ENCODE measurements at places on chromosomes 12 and 14. TPM values are rescaled to one million over a fixed set of nuclear protein-coding genes. Genes with fewer than 3 reads are reported as not detected.

- no peak for DNase-seq
Measured at GRCh38 chr12:49028666-49029275, 10.2 kb upstream of the PRKAG1 start.

DNA sequence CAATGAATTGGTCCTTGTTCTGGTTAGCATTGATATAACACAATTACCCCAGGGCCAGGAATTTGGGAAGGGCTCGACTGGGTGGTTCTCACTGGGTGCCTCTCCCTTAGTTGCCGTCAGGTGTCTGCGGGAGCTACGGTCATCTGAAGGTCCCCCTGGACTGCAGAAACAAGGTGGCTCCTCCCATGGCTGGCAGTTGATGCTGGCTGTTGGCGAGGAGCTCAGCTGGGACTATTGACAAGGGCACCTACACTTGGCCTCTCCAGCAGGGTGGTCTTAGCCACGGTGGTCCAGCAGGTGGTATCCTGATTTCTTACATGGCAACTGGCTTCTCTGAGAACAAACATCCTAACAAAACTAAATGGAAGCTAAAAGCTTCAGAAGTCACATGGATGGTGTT, 41.0 kb upstream of the RGS6 start:
- no peak for DNase-seq

- no peak for DNase-seq
Measured at GRCh38 chr12:104930388-104931326, 27.4 kb downstream of the SLC41A2 start.

- DNase-seq: no peak
Measured at GRCh38 chr14:58769011-58769643, 131.4 kb downstream of the DACT1 start.

- DNase-seq: no peak
Measured at GRCh38 chr14:55131370-55132137, 2.5 kb downstream of the LGALS3 start.

- DNase-seq: peak; percentile 36
Measured at GRCh38 chr14:59919570-59920377, at the start of gene LRRC9. Gene LRRC9 (plus strand): TSS chr14:59920144.

GRCh38 chr12:7058163-7058845, 2.2 kb upstream of the C1S start:
- DNase-seq: no peak

DNA sequence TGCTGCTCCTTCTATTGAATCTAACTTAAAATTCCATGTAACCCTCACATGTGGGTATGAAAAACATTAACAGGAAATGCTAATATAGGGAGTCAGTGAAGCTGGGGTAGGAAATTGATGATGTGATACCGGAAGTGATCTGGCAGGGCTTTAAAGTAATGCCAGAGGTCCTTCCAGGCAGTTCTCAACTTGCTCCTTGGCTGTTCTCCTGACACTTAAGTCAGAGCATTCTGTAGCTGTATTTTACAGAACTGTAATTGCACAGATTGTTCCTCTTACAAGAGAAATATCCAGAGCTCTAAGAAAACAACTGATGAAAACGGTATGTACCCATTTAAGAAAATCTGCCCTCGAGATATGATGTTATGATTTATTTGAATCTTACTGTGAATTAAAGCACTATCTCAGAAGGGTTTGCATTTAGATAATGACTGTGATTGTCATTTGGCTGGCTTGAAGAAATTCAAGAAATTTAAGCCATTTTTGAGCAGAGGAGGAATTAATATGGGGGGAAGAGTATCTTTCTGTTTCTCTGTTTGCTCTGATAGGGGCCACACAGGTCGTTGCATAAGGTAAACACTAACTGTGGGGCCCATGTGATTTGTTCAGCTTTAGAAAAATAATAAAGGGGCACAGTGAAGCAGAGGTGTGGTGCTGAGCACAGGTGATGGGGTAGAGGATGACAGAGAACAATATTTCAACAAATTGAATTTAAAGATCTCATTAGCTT, 88.4 kb downstream of the BBS10 start:
- DNase-seq: no peak

DNA sequence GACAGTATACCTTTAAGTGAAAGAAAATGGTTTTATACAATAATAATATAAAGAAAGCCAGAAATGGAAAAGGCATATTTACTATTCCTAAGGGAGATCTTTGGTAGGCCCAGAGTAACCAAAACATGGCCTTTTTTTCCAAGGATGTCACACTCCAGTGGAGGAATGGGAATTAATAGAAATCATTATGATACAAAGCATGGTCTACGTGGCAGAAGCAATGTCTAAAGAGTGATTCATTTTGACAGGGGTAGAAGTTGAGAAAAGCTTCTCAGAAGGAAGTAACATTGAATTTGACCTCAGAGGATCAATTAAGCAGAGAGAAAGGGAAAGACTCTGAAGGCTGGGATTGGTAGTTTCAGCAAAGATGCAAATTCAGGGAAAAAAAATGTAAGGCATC, 208.6 kb downstream of the BTG1 start:
- no peak for DNase-seq

DNA sequence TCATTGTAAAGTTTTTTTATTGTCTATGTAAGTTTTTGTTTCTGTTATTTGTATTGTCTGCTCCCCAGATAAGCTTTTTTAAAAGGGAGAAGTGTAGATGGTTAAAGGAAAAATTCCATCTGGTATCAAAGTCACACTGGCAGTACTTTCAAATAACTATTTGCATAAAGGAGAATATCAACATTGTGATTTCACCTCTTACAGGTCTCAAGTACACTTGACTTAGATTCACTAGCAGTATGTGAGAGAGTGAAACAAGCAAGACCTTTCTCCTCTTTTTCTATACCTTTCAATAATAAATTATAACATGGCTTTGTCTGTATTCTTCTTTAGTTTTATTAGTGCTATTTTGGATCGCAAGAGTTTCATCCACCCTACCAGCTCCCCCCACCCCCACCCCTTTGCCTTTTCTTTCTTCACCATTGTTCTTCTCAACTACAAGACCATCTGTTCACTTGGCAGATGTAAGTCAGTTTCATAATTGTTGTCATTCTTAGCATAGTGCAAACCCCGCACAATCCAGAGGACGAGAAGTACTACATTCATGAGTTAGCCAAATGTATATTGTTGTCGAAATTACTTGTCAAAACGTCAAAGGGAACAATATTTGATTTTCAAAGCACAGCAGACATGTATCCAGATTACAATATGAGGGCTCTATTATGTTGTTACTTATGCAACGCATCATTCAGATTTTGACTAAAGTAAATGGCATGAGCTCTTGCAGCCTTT, 602.7 kb upstream of the FLRT2 start:
- DNase-seq: no peak

DNA sequence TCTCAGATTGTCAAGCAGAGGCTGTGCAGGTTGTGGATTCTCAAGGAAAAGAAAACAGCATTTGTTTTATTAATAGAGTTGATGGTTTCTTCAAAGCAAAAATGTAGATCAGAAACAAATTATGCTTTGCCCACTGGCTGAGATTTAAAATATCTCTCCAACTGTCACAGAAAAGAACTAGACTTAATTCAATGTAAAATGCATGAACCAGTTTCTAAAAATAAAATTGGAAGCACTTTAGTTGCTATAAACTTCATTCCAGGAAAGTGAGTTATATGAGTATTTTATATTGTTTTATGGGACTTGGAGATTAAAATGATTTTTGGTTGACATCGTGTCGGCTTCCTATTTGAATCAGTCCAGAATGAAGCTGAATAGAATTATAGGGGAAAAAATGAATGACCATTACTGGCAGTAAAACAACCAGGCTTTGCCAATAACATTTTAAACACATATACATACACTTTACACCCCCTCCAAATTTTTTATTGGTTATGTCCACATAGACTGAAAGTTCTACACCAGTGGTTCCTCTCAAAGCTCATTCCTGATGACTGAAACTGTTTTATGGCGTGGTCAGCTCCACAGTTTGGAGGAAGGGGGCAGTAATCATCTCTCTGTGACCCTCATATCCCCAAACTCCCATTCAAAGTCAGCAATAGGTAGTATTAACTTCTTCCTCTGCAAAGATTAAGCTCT, 55.5 kb upstream of the DAAM1 start:
- no peak for DNase-seq

DNA sequence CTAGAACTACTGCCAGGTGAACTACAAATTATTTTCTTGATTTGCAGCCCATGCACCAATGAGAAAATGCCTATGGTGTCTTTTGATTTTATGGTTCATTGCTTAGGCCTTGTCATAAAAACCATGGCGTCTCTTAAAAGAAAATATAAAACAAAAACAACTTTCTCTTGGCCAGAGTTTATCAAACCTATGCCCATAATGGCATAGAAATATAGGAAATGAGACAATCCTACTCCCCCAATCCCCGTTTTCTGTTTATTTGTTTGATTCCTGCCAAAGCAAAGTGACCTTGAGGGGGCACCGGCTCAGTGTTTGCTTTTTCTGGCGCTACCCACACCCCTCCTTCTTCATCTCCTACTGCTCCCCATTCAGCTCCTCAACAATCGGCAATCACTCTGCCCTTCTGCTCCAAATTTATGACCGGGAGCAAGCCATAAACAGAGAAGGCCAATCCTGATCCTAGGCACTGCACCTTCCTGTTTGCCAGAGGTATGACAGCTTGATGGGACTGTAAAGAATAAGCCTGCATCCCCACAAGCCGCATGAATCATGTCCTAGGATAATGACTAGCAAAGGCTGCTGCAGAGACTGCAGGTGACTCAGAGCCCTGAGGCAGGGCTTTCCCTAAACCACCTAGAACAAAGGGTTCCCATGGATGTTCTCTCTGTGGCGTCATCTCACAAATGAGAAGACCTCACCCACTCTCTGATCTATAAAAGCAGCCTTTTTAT, 874.9 kb downstream of the NRXN3 start:
- no peak for DNase-seq

- DNase-seq: no peak
Measured at GRCh38 chr14:71748196-71748595, 184.0 kb upstream of the RGS6 start.

DNA sequence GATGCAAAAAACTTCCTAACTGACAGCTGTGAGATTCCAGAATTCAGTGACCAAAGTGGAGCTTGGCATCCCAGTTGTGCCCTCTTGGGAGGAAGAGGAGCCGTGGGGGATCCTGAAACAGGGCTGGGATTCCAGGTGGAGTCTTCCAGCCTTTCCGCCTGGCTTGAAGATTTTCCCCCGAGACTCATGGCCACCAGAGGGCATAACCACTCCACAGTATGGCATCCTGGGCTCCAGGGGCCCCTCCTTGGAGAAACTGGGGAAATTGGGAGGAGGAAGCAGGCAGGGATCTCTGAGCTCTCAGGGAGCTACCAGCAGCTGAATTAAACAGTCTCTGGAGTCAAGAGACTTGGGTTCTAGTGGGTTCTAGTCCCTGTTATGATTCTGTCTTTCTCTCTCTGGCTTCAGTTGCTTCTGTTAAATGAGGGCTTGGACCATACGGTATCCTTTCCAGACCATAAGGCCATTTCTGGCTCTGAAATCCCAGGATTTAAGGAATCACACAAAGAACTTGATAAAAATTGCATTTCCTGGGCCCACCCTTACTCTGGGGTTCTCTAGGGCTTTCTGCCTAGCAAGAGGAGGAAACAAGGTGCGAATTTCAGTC, 2.6 kb upstream of the TAMALIN start:
- DNase-seq: no peak

DNA sequence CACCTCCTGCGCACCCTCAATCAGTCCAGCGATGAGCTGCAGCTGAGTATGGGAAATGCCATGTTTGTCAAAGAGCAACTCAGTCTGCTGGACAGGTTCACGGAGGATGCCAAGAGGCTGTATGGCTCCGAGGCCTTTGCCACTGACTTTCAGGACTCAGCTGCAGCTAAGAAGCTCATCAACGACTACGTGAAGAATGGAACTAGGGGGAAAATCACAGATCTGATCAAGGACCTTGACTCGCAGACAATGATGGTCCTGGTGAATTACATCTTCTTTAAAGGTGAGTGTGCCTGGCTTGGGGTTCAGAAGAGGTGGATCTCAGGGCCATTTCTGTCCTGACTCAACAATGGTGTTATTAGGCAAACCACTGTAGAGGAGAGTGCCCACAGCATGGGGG, 2.6 kb downstream of the SERPINA3 start:
- DNase-seq: no peak

DNA sequence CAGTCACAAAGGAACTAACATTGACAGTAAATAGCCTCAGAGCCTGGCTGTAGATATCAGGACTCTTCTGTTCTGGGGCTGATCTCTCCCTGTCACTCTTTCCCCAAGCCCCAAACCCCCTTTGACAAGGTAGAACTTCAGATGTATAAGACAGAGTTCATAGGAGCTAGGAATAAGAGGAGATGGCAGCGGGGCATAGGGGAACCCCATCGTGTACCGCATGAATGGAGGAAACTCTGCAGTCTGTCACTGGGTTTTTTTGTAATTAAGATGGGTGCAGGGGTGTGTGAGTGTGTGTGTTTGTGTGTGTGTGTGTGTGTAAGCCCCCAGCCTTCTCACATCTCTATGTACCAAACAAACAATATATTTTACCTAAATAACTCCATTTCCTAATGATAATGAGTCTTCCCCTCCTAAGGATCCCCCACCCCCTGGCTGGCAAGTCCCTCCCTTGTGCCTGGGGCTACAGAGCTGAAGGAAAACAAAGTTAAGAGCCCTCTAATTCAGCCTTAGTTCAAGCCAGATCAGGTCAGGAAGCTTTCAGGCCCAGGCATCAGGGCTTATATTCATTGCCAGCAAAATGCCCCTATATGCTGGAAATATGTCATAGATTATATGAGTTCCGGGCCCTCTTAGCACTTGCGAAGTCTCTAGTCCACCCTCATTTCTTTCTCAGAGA, 9.1 kb upstream of the HOXC4 start:
- DNase-seq: no peak

GRCh38 chr12:80636832-80637231, 70.6 kb upstream of the MYF6 start:
- no peak for DNase-seq

DNA sequence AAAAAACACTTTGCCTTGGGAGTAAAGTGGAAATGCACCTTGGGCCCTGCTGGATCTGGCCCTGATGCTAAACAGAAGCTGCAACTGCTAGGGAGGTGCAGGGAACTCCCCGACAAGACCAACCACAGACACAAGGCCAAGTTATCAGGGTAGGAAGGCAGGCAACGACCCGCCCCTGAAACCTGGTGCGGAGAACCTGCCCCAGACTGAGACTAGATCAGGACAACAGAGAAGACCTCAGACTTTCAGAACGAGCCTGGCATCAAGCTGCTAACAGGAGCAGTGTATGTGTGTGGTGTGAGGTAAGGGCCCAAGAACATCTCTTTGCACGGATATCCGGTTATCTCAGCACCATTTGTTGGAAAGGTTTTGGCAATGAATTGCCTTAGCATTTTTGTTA, 233.7 kb upstream of the RTL1 start:
- DNase-seq: no peak

- DNase-seq: no peak
Measured at GRCh38 chr14:54010981-54011380, 54.4 kb upstream of the BMP4 start.

FOXA1 gene
- total RNA-seq: not detected

BEST3 gene
- not detected for total RNA-seq

ERP27 gene
- total RNA-seq: 19.1 TPM

CISTR gene
- not detected for total RNA-seq

PRH2 gene
- not detected for total RNA-seq

FBXW8 gene
- 13.2 TPM for total RNA-seq

CLEC4D gene
- 0.45 TPM for total RNA-seq

PRORP gene
- total RNA-seq: 31.2 TPM

PLCZ1 gene
- total RNA-seq: not detected

PEX5 gene
- total RNA-seq: 24.4 TPM

SLC24A4 gene
- not detected for total RNA-seq

EEF1AKMT3 gene
- 2.5 TPM for total RNA-seq
